Skin of body (tissue), 3 donors: ENCODE measurements at places on chromosomes 5 and 9. TPM values are rescaled to one million over a fixed set of nuclear protein-coding genes. Genes with fewer than 3 reads are reported as not detected.

Gene SLC34A3
- total RNA-seq: not detected

Gene TNFSF8
- 1.6 TPM for total RNA-seq

Gene NPR3
- 33.7 TPM for total RNA-seq

Gene BAAT
- total RNA-seq: not detected

Gene LCN9
- total RNA-seq: not detected

Gene INSL4
- not detected for total RNA-seq
